ENCODE measurements at places on chromosomes 12 and 14.

- no peak for DNase-seq
Observed at GRCh38 chr12:26231470-26231869, 36.1 kb downstream of the SSPN start.

DNA sequence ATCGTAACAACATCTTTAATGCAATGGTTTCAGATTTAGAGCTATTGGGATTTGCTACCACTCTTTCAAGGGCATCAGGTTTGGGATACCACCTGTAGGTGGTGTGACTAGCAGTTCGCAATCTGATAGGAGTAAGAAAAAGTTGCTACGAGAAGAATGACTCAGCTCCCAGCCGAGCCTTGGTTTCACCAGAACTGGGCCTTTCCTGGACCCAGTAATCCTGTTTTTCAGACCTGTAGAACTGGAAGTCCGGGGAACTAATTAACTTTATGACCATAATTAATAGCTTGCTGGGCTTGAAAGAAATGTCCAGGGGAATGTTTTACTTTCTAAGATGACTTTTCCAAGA, 770 bp downstream of the ABHD4 start:
- DNase-seq, result no peak

GRCh38 chr14:58844544-58844943, 206.8 kb downstream of the DACT1 start:
- no peak for DNase-seq

- no peak for DNase-seq
Observed at GRCh38 chr12:130768120-130768519, 52.0 kb upstream of the RIMBP2 start.

DNA sequence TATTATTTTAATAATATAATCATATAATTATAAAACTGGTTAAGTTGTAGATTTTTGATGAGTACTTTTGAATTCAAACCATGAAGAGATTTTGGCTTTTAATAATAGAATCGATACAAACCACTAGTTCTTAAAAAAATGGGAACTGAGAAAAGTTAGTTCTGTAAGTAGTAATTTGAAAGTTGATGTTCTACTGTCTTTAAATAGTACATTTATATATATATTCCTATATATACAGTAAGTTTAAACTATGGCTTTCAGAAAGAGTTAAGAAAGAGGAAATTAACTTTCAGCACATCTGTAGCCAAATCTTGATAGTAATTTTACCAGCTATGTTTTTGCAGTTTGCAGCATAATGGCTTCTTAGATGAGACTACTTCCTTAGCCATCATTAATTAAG, 7.8 kb downstream of the LRRK2 start:
- no peak for DNase-seq

GRCh38 chr14:90599748-90600507, 203.1 kb downstream of the CALM1 start:
- no peak for DNase-seq

GRCh38 chr14:99201351-99202073, 70.5 kb downstream of the BCL11B start:
- no peak for DNase-seq

DNA sequence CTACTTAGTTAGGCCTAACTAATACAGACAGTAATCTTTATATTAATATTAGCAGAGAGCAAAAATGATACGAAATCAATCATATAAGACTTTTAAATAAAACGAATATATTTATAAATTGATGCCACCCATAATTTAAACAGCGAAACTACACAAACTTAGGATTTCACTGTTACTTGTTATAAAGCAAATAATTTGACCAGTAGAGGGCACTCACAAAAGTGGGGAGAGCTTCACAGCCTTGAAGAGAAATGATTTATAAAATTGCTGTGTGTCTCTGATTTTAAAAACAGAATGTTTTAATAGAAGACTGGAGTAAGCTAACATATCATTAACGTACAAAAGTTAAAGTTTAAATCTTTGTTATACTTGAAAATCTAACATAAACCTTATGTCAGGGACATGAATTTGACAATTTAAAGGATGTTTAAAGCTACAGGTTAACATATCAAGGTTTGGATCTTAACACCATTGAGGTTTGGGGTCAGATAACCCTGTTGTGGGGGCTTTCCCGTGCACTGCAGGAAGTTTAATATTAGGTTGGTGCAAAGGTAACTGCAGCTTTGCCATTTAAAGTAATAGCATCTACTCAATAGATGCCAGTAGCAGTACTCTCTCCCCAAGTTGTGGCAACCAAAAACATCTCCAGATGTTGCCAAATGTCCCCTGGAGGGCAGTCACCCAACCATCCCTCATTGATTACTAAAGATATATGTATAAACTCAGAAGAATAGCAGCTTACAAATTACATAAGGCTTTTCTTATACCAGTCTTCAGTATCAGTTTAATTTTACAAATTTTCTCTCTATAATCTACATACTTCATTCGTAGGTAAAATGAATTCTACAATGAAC, 9.3 kb downstream of the KRAS start:
- no peak for DNase-seq

DNA sequence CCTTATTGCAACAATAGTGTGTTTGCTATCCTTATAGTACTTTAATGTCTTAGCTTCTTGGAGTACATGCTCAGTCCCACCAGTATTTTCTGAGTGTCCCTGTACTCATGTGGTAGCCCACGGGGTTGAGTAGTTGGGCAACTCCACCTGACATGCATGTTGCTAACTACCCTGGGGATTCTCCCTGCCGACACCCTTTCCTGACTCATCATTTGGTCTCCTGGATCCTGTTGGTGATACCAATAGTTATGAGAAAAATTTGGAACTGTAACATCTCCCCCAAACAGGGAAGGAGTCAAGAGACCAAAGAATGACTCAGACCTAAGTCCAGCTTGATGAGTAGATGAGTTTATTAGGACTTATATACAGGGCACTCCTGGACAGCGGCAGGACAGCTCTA, 101.6 kb downstream of the BRMS1L start:
- peak; percentile 33 for DNase-seq

DNA sequence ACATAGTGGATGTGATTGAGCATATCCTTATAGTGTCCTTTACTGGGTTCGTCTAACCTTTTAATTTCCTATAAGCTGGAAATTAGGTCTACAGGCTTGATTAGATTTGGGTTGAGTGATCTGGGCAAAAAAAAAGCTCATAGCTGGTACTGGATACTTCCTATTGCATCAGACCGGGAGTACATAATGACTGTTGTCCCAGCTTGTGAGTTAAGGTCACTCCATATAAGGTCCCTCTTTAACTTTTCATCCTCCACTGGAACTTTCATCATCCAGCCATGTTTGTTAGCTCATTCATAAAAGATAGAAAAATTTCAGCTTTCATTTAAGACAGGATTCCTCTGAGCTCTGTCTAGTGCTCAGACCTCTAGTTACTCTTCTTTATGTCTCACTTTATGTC, 80.8 kb downstream of the C14orf132 start:
- no peak for DNase-seq
